GM19239 (cell line): ENCODE measurements at places on chromosomes 1 and 21.

DNA sequence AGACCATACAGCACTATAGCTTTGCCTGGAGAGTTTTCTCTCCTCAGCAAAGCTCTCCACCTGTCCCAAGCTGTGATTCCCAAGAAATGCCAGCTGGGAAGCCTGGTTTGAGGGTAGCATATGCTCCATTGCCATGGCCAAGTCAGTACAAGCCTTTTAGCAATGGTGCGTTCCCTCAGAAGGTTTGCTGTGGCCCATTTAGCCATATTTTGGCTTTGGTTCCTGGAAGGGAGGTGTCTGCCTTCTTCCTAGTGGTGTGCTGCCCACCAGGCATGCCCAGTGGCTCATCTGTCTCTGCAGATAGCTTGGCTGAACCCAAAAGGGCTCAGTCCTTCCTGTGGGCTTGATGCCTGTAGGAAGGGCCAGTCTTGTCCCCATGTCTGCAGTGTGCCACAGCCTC, 32.4 kb downstream of the GALNT2 start:
- no peak for DNase-seq

DNA sequence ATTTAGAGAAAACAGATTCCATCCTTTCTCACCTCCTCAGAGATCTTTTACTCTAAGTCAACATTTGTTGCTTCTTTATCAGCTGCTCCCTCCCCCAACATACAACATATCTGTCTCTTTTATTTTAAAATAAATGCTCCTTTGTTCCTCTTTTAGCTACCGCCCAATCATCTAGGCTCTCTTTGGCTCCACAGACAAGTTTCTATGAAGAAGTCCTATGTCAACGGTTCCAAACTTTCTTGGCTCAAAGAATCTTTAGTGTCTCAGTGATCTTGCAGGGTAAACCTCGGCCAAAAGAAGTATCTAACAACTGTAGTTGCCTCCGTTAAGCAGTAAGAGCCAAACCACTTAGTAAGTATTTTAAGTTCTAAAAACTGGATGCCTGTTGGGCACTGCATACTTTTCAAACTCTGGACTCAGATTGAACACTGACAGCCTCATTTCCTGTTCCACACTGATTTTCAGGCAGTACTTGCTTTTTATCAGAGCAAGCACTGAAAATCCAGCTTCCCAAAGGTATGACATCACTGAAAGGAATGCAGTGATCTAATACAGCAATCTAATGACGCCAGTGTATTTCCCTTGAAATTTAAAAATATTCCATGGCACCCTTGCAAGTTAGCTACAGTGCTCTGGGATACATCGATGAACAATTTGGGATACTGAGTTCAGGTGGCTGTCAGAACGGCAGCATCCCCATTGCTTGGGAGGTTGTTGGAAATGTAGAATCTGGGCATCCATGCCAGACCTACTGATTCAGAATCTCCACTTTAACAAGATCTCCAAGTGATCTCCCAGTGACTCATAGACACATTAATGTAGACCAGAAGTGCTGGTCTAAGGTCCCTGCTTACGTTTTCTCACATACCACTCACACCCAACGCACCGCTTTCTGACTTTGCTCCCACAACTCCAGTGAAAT, 26.8 kb downstream of the EGLN1 start:
- DNase-seq = no peak

DNA sequence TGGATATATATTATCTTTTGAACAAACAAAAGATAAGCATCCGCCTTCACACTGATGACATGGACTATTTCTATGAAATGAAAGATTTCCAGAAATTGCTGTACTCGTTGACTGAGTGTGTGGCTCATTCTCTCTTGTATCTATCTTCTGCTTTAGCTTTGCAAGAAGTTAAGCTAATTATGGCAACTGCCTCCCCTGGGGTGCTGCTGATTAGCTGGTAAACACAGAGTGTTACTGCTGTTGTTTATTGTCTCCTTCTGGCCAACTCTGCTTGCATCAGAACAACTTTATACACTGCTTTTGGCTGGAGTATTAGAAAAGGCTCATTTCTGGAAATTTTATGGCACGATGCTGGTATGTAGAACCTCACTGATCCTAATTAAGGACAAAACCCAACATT, 95.6 kb upstream of the SNX7 start:
- DNase-seq = no peak

DNA sequence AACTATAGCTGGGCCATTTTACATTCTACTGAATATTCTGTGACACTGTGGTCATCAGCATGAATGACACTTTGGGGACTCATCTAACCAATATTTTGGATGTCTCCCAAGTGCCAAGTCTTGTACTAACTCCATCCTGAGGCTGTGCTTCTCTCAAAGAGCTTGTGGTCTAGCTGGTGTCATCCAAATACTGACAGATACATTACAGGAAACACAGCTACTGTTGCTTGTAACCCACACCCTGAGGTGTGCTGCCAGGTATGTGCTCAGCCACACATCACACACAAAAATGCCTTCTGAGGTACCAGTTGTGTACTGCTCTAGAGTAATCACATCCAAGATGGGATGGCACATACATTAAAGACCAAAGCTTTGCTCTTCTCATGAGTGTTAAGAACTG, 81.6 kb downstream of the ST6GALNAC5 start:
- DNase-seq = no peak

GRCh38 chr1:42847721-42848460, 1.5 kb downstream of the ZNF691 start:
- DNase-seq = no peak

GRCh38 chr21:14617871-14618270, 71.8 kb upstream of the SAMSN1 start:
- no peak for DNase-seq

- no peak for DNase-seq
Observed at GRCh38 chr1:42949312-42950115, 9.2 kb downstream of the SLC2A1 start.

DNA sequence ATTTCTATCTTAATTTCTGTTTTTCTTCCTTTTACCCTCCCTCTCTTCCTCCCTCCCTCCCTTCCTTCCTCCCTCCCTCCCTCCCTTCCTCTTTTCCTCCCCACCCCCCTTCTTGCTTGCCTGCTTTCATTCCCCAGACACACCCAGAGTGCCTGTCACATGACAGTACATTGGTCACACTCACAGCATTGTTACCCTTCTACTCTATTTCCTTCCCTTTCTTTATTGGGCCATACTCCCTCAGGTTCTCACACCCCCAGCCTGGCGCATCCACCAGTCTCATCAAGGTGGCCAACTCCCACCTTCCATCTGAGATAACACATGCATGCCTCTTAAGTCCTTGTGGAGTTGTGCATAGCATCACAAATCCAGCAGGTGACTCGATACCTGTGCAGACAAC, 10.9 kb downstream of the TMPRSS3 start:
- DNase-seq = no peak

DNA sequence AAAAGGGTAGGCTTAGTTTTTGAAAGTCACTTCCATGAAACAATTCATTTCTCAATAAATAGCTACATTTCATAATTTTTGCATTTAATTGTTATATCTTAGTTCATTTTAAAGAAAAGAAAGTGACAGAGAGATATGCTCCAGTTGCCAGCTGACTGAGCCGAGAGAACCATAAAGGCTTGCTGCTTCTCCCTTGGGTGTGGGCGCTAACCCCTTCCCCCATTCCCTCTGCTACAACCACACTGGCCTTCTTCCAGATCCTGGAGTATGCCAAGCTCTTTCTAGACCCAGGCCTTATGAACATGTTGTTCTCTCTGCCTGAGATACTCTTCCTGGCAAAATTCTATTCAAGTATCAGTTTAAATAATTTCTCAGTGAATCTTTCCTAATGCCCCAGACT, 12.3 kb downstream of the SORT1 start:
- DNase-seq = no peak

GRCh38 chr1:153548722-153549688, at the start of gene S100A3:
TSS of gene S100A3 (minus strand) at chr1:153549258. CDS start at chr1:153548485, 773 bp downstream.
- DNase-seq = no peak

DNA sequence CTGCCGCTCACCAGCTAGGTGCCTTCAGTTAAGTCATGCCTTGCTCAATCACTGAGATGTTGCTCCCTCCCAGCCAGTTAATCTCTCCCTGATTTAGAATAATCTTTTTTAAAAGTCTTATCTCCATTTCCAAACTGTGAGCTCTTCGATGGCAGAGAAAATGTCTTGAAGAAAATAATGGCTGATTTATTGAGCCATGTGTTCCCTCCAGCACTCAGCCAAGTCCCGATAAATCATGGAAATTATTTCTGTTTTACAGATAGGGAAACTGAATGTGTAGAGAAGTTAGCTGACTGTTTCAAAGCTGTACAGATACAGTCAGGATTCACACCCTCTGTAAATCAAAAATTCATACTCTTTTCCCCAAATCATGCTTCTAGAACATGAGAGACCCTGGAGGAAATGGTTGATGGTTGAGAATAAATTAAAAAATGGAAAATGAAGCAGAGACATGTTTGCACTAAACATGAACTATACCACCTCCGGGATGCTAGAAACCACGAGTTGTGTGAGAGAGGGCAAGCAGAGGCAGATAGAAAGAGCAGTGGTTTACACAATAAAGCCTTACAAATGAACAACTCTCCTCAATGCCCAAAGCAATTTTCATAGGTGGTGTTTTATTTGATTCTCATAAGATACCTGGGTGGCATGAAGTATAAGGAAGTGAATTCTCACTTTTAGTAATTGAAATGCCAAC, 376.4 kb downstream of the PLPP3 start:
- no peak for DNase-seq

GRCh38 chr1:106952776-106953175, 103.7 kb upstream of the PRMT6 start:
- DNase-seq = no peak

- DNase-seq = no peak
Observed at GRCh38 chr1:21586846-21587601, 77.8 kb downstream of the ALPL start.

DNA sequence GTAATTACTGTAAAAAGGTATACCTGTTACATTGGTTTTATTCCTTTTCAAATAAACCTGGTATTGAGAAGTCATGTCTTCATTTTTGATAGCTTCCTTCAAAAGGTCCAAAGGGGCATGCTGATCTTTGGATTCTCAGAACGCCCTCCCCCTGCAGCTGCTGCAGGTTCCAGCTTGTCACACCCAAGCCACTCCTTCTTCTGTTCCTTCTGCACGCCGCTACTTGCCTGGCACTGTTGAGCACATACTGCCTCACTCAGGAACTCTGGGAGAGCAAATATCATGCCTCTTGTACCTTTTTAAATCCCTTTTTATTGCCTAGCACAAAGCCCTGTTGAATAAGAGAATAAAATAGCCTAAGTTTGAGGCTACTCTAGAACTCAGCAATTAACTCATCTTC, 136.9 kb downstream of the BARHL2 start:
- DNase-seq = no peak

DNA sequence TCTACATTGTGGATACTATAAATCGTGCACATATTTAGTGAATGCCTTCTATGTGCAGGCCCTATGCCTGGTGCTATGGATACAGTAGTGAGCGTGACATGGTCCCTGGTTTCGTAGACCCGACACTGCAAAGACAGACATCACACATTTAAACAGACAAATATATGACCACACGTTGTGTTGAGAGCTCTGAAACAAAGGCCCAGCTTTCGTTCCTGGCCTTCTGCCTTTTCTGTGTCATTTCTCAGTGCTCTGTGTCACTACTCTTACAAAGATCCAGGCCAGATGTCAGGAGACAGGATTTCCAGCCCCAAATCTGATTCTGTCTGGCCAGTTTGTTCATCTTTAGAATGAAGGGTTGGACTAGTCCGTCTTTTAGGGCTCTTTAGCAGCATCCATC, 19.3 kb upstream of the TRABD2B start:
- DNase-seq = no peak
